Left ventricle myocardium inferior (tissue), 1 donor: ENCODE measurements at places on chromosomes 3 and 15.

- DNase-seq = no peak
Measured at GRCh38 chr15:39502611-39503195, 78.2 kb upstream of the THBS1 start.

GRCh38 chr15:27868828-27869404, 230.2 kb downstream of the OCA2 start:
- DNase-seq = no peak

- DNase-seq = no peak
Measured at GRCh38 chr3:14823393-14823792, 4.6 kb downstream of the FGD5 start.

DNA sequence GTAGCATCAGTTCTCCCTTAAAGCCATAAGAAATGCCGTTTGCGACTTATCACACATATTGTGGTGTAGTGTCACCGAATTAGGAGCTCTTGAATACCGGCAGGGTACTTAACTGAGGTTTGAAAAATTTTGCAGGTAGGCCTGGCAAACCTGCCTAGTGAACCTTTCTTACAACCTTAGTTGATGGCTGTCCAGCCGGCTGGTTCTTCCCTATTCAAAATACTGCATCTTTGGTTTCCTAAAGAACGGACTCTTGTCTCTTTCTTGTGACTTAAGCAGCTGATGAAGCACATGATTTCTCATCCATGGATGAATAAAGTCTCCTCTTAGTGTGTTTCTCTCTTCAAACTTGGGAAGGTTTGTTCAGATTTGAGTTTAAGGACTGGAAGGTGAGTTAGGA, 1.5 kb downstream of the RAB7A start:
- DNase-seq = no peak

DNA sequence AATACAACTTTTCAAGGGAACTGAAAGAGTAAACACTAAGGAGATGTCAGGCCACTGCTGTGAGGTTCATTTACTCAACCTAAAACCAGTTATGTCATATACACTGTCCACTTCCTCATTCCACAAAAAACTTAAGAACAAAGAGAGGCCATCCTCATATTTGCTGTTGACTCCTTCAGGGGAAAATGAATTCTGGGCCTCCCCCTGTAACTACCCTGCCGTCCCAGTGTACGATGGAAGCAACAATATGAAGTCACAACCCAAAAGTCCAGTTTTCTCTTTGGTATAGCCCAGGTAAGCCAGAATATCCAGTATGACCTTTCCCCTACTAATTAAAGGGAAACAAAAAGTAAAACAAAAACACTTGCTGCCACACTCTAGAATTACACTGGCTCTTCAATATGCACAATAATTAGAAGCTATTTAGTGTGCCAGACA, 16.2 kb downstream of the CEP152 start:
- DNase-seq = no peak

DNA sequence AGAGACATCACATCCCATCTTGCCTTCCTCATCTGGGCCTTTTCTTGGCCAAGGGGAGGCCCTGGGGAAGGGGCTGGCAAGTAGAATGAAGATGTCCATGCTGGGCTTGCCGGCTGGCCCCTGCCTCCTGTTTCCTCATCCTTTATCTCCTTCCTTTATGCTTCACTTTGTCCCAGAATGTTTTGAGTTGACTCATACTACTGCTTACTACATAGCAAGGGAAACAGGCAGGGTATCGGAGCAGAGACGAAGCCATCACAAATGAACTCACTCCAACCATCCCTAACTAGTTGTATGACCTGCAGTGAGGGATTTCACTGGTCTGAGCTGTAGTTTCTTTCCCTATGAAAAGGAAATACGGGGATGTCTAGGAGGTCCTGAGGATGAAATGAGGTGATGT, 66.0 kb downstream of the CHDH start:
- no peak for DNase-seq

DNA sequence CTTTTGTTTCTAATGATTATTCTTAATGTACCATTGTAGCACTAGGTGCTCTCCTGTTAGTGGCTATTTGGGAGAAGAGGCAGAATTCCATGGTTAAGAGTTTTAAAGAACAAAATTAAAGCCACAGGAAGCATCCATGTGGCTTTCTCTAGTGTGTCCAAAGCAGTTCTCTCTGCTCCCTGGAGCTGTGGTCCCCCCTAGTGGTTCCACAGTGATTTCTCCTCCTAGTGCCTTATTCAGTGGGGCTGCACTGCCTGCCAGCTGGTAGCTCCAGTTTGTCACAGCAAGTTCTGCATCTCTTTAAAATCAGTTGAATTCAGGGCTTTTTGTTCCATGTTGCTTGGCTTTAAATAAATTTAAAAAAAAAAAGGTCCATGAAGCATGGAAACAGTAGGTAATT, 39.6 kb upstream of the FAM98B start:
- DNase-seq = peak; percentile 52

DNA sequence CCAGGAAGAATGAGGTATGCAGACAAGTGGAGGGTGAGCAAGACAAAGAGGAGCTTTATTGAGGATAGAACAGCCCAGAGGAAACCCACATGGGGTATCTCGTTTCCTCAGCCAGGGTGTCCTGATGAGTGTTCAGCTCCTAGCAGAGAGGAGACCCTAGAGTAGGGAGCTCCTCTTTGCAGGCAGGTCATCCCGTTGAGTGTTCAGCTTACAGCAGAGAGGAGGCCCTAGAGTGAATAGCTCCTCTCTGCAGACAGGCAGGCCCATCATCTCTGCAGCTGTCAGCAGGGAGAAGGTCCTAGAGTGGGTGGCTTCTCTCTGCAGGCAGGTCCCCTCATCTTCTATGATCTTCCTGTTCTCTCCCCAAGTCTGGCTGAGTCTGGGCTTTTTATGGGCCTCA, 90.6 kb upstream of the TNFSF10 start:
- DNase-seq = no peak

DNA sequence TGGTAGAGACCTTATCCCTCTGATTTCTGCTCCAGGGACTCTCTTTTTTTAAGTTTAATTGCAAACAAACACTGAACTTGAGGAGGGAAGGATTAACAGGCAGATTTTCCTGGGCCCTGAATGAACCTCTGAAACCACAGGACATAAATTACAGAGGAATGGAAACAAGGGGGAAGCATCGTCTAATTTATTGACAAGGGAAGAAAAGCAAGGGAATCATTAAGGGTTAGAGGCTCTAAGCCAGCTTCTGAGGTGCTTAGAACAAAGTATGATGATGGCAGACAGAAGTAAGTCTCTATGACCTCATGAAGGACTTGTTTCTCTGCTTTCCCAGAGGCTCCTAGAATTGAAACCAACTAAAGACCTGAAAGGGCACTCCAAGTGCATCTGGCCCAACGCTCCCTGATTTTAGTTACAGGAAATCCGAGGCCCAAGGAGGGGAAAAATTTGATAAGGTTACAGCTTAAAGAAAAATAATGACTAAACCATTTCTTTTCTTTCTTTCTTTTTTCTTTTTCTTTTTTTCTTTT, 244.7 kb upstream of the NR2E3 start:
- DNase-seq = no peak

DNA sequence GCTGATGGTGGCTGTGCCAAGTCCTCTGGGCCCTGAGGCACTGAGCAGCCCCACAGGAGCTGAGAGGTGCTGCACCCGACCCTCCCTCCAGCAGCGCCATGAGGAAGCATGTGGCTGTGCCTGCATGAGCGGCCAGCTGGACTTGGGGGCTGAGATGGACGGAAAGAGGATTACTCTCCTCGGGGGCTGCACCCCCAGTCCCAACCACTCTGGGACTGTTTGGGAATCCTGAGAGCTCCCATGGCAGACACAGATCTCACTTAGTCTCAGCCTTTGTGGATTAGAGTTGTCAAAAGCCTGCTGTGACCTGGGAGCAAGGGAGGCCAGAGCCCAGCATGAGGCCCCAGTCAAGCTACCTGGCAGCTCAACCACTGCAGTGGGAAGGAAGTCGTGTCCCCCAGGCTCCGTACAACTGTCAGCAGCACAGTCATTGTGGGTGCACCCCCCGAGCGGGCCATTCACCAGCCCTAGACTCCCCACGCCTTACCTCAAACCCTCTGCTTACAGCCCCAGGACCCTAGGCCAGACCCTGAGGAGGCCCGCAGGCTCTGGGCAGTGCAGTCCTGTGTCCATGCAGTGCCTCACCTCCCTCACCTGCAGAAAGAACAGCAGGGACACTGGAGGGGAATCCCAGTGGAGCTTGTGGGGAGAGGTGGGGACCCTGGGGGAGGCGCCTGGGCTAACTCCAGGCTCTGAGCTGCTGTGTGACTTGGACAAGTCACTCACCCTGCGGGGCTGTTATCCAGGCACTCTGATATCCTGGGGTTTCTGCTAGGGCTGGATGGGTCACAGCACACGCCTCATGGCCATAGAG, 17.1 kb downstream of the PRR23E start:
- DNase-seq = no peak

GRCh38 chr15:101389362-101389761, 94.3 kb upstream of the SNRPA1 start:
- no peak for DNase-seq

DNA sequence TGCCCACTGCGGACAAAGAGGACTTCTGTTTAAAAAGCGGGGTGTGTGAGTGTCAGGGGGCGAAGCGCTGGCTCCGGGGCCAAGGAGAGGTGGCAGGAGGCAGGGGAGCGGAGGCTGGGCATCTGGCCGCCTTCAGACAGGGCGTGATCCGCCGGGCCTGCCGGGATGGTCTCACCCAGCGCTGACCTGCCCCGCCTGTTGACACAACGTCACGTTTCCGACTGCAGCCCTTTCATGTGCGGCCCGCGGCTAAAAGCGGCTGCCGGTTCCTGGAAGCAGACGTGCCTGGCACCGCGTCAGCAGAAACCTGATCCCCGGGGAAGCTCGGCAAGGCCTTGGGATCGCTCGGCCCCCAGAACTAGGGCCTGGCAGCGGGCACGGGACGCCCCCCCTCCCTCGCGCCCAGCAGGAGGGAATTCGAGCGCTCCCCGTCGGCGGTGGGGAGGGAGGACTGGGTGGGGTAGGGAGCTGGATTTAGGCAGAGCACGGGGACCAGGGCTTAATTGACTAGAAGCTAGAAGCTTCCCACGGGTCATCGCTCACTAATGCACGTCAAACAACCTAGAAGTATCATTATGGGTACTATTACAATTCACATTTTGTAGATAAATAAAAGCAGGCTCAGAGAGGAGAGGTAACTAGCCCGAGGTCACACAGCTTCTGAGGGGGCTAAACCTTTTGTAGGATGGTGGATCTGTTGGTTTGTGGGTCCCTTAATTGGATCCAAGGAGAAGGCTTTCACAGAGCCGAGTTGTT, 7.7 kb downstream of the BHLHE40 start:
- peak; percentile 97 for DNase-seq

GRCh38 chr15:73784291-73784690, 31.1 kb upstream of the INSYN1 start:
- no peak for DNase-seq
